ENCODE measurements at places on chromosomes 1 and 21.

DNA sequence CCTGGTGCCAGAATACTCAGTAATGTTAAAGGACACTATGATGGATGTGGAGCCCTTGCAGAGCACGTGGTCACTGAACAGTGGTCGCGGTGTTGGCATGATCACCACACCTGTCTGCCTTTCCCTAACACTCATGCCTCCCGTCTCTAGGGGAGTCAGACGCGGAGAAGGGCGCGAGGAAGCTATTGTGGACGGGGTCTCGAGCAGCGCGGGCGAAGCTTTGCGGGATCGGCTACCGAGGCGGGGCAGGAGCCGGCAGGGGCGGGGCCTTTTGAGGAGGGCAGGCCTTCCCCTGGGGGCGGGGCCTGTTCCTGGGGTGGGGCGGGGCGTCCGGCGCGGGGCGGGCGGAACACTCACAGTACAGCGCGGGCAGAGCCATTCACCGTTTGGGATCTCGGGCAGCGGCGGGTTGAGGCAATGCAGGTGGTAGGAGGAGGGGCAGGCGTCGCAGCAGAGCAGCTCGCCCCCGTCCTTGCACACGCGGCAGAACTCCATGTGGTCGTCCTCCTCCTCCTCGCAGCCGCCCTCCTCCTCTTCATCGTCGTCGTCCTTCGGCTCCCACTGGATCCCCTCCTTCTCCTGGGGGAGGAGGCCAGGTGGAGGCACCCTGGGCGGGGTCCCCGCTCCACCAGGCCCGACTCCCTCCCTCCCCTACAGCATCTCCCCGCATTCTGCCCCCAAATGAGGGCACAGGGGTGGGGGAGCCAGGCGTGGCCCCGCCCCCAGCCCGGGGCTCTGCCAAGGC, 31.5 kb downstream of the CHD5 start:
- DNase-seq, result no peak

GRCh38 chr1:212819726-212820125, 27.7 kb downstream of the SPATA45 start:
- DNase-seq, result no peak

DNA sequence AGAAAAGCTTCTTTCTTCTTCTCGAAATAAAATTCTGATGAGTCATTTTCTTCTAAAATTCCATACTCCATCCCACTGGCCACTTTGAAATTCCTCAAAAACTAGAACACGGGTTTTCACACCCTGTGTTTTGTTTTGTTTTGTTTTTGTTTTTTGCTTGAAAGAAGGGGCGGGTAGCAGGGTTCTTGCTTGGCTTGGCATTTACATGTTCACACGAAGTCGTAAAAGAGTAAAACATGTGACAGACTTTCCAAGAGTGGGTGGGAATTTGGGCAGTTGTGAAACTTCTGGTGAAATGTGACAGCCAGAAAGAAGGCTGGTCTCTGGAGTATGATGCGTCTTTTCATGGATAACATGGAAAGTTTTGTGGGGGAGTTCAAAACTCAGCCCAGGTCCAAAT, 47.1 kb upstream of the FMN2 start:
- no peak for DNase-seq

- DNase-seq, result no peak
Observed at GRCh38 chr1:57307392-57308170, 116.3 kb downstream of the DAB1 start.

- DNase-seq, result no peak
Observed at GRCh38 chr1:205396967-205397616, 24.8 kb downstream of the LEMD1 start.

- DNase-seq, result no peak
Observed at GRCh38 chr21:30567617-30568016, 6.5 kb upstream of the KRTAP19-7 start.

DNA sequence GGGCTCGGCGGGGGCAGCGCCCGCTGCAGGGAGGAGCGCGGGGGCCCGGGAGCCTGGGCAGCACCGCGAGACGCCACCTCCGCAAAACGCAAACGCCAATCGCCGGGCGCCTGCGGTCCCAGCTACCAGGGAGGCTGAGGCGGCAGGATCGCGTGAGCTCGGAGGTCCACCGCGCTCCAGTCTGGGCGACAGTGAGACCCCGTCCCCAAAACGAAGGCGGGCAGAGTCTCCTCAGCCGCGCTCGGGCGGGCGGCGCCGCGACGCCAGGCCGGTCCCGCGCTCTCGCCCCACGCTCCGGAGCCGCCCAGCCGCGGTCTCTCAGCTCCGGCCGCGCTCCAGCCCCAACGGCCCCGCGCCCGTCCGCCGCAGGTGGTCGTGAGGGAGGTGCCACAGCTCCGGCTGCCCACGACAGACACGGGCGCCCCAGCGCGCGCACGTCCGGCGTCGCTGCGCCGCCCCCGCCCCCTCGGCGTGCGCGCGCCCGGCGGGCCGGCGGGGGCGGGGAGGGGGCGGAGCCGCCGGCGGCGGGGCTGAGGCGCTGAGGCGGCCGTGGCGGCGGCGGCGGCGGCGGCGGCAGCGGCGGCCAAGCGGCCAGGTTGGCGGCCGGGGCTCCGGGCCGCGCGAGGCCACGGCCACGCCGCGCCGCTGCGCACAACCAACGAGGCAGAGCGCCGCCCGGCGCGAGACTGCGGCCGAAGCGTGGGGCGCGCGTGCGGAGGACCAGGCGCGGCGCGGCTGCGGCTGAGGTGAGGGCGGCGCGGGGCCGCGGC, at the start of gene ADARB1:
TSS of gene ADARB1 (plus strand) at position 533 of the 770 bp plus-strand sequence. CDS start 97,077 bp downstream, outside the sequence.
- DNase-seq, result peak; percentile 45

DNA sequence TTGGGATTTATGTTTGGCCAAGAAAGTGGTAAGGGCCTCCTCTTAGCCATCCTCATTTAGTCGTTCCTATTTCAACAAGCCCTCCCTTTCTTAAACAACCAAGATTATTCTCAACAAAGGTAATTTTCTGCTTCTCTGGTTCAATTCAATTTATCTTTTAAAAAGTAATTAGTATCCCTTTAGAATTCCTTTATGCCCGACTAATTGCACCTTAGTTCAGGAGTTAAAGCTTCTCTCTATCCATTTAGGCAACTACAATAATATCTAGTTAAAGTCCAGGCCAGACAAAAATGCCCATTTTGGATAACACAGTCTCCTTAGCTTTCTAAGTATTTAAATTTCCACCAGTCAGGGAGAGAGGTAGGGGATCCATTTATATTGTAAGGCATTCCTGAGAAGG, 136.7 kb upstream of the MAGI3 start:
- DNase-seq, result no peak

- DNase-seq, result peak; percentile 91
Observed at GRCh38 chr1:27574871-27575831, 28.8 kb downstream of the AHDC1 start.

DNA sequence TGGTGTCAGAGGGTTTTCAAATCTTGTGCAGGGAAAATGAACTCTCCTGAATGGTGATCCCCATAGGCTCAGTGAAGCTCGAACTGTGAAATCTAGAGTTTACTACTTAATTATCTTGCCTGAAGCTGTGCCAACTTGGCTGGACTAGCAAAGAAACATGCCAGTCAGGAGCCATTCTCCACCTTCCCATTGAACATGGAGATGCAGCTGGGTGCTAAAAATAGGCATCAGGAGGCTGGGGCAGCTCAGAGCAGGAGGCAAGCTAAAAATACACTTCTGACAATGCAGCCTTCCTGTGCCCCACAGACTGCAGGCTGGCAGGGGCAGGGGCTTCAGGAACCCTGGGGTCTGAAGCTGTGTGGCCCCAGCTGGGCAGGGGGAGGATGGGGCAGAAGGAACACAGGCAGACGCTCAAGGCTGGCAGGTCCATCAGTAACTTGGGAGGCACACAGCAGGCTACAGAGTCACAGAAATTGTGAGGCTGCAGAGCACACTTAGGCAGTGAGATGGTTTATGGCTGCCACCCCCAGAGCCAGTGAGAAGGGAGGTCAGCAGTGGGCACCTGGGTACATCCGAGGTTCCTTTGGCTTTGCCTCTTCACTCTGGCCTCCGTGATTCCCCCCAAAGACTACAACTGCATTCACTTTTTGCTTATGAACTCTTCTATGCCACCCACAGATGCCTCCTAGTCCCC, 155.4 kb upstream of the KCND3 start:
- DNase-seq, result no peak

GRCh38 chr1:154276797-154277196, 4.4 kb downstream of the HAX1 start:
- no peak for DNase-seq

Measured in muscle of arm (tissue), 14 donors.